ENCODE measurements at places on chromosomes 3 and 15.
A peak's percentile ranks its signal among the peaks of the same experiment; 100 is the strongest.

DNA sequence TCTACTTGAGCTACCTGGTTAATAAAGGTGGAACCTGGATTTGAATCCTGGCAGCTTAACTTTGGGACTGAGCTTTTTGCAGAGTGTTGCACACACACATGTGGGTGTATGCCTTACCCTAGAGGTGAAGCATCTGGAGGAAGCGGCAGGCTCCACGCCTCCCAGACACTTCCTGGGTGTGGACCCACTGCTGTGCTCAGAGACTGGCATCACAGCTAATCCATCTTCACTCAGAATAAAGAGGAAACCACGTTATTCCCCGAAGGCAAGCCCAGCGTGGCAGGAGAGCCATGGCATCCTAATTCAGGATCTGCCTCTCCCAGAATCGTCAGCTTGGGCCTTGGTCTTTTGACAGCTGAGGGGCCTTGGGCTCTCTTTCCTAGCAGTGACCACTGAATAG, 25.5 kb downstream of the CCDC13 start:
- DNase-seq: no peak

DNA sequence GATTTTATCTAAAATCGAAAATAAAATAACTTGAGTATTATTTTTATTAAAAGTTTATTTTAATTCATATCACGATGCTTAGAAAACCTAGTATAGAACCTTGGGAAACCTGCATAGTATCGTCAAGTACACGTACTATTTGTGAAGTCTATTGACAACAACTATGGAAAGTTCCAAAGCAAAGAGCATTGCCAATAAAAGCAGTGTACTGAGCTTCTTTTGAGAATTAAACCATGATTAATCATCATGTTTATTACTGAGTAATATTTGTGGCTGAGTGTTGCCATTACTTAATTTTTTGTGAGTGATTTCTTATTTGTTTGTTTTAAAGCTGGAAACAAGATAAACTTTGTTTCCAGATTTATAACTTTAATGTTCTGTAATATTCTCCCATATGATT, 674.1 kb downstream of the CADM2 start:
- DNase-seq: no peak

DNA sequence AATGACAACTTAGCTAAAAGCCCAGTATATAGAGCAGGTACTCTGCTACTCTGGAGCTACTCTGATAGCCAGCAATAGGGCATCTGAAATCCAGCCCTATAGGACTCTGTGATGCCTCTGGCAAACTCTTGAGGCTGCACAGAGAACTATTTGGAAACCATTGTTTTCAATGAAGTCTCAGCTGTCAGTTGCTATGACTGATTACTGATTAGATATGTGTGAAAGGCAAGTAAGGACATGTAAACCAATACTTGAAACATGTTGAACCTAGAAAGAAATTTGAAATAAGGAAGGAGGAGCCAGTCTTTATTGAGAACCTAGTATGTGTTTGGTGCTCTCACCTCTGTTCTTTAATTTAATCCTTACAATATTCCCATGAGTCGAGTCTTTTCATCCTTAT, 40.2 kb upstream of the CRTC3 start:
- no peak for DNase-seq

DNA sequence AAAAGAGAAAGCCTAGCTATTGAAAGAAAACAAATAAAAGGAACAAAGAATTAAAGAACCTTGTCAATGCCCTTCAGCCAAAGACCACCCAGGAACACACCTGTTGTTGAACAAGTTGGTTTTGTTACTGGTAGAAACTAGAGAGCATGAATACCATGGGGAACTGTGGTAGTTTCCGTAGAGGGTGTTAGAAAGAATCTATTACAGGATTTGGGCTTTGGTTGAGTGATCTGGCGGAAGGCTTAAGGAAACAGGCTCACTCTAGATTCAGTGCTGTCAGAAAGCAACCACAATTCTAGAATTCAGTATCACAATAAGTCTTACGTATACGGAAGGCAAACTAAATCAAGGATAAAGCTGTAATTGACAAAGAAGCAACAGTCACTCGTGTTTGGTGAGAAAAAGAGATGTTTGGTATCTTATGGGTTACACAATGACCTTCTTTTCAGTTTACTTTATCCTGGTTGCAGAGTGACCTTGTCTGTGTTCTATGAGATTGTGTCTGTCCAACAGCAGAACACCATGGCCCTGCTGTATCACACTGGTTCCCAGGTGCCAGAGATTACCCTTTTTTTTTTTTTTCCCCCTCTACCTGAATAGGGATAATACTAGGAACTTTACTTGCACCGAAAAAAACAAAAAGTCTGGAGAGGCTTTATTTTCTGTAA, 265.9 kb downstream of the SHQ1 start:
- DNase-seq: no peak

DNA sequence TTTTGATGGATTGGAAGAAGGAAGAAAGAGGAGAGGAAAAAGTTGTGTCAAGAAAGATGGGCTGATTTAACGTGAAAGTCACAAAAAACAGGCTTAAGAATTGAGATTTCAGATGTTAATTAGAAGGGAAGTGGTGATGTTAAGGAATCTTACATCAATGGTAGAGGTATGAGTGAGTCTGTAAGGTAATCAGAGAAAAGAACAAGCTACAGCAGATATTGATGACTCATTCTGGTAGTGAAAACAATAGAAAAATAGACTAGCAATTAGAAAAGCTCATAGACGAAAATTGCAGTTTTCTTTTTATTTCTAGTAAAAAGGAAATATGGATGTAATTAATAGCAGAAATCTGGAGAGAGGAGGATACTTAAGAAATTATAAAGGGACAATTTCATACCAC, 559.6 kb downstream of the MCTP2 start:
- no peak for DNase-seq

DNA sequence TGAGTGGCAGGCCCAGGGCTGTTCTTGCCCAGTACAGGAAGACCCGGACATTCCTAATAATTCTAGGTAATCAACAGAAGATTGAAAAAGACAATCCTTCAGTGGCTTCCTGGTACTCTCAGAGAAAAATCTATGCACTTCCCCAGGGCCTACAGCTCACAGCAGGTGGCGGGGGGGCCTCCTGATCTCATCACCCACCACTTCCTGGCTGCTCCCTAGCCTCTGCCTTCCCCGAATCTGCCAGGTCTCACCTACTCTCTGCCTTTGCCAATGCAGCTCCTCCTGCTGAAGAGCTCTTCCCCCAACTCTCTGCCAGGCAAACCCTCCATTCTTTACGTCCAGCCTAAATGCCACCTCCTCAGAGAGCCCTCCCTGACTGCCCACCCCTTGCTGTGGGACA, 37.5 kb downstream of the EHD4 start:
- no peak for DNase-seq

DNA sequence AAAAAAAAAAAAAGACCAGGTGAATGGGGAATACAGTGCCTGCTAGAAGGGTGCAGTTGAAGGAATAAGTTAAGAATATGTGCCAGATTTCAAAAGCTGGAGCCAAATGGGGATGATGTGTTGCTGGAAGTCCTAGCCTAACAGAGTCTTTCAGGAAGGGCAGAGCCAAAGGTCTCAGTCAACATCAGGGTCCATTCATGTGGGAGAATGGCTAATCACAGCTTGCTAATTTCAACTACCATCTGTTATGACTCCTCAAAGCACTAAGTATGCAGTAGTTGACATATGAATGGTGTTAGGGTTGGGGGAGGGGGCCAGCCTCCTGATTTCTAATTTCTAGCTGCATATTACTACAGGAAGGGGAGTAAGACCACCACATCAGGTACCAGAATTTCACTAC, 4.4 kb downstream of the ZBTB38 start:
- no peak for DNase-seq

- DNase-seq: no peak
Observed at GRCh38 chr15:94400526-94401298, 169.4 kb downstream of the MCTP2 start.

DNA sequence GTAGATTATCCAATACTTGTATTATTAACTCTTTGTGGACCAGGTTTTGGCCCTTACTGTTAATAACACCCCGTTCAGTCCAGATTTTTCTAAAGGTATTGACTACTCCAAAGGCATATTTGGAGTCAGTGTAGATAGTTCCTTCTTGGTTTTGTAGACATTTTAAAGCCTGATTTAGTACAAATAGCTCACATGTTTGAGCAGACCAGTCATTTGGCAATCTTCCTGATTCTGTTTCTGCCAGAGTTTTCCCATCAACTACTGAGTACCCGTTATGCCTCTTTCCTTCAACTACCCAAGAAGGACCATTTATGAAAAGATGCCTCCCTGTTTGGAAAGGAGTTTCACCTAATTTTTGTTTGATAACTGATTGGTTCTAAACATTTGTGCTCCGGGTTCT, 82.0 kb downstream of the CHCHD4 start:
- DNase-seq: peak; percentile 66

DNA sequence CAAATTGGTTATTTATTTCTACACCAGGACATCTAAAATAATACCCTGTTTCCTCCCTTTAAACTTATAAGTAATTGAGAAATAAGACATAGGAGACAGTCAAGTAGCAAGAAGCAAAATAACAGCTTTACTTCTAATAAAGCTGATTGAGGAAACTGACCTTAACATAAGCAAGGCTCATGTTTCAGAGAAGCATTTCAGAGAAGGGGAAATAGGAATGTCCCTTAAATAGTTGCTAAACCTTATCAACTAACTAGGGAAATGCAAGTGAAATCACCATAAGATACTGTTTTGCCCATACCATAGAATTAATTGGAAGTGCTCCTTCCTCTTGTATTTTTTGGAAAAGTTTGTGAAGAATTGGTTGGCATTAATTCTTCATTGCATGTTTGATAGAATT, 84.9 kb downstream of the B3GALNT1 start:
- no peak for DNase-seq

DNA sequence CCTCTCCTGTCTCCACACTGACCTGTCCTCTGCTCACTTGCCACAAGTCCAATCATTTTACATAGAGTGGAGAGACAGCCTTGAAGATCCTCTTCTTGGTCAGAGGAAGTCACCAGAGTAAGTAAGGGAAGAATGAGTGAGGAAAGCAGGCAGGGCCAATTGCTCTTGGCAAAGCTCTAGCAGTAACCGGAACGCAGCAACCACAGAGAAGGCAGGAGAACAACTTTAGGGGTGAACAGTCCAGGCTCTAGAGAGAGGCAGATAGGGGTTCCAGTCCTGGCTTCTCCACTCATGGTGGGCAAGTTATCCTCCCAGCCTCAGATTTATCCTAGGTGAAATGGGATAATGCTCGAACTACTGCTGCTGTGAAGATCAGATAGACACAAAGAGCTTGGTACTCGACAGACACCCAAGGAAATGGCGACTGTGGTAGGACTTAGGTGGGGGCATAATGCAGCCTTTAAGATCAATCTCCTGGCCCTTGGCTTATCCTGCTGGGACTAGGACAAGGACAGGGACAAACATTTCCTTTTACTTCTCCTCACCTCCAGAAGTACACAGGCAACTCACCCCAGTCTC, 1.2 kb upstream of the ADAMTSL3 start:
- no peak for DNase-seq

GRCh38 chr3:115961380-115961779, 338.1 kb downstream of the GAP43 start:
- DNase-seq: peak; percentile 13

- no peak for DNase-seq
Observed at GRCh38 chr3:138768946-138769345, 65.8 kb downstream of the PIK3CB start.

GRCh38 chr3:116057400-116058006, 387.8 kb downstream of the LSAMP start:
- peak; percentile 35 for DNase-seq

- DNase-seq: no peak
Observed at GRCh38 chr3:77693147-77693546, 653.2 kb downstream of the ROBO2 start.

- DNase-seq: peak; percentile 64
Observed at GRCh38 chr15:65384895-65385869, 7.4 kb upstream of the IGDCC3 start.

GRCh38 chr3:109059264-109059663, 58.7 kb downstream of the MORC1 start:
- DNase-seq: no peak

GRCh38 chr3:17833786-17834559, 91.5 kb upstream of the TBC1D5 start:
- DNase-seq: no peak
